Activated T-cell treated with anti-CD3 and anti-CD28 coated beads for 4 hours (primary cell): ENCODE measurements at places on chromosomes 7 and 10.

DNA sequence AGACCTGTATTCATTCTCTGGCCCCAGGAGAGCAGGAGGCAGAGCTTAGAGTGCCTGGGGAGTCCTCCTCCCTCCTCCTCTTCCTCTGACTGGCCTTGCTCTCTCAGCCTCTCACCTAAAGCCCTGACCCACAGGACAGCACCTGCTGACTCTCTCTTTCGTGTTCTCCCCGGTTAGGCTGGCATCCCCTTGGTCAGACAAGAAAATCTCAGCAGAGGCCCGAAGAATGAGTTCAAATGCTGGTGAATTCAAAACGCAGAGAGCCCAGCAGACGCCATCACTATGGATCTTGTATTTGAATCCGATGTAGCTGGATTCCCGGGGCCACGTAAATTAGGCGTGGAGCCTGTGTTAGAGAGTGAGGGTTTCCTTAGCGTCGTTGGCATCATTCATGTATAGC is 255.3 kb downstream of the KLF6 start:
- DNase-seq = no peak

DNA sequence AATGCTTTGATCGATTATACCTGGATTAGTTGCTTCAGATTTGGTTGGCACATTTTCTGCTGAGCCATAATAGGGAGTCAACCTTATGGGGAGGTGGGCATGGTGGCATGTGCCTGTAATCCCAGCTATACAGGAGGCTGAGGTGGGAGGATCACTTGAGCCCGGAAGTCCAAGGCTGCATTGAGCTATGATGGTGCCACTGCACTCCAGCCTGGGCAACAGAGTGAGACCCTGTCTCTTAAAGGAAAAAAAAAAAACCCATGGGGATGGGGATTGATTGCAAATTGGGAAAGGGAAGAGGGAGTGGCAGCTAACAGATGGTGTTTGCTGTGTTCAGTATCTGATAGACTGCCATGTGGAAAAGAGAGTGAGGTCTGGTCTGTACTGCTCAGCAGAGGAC is 11.1 kb downstream of the STK17A start:
- DNase-seq = no peak

DNA sequence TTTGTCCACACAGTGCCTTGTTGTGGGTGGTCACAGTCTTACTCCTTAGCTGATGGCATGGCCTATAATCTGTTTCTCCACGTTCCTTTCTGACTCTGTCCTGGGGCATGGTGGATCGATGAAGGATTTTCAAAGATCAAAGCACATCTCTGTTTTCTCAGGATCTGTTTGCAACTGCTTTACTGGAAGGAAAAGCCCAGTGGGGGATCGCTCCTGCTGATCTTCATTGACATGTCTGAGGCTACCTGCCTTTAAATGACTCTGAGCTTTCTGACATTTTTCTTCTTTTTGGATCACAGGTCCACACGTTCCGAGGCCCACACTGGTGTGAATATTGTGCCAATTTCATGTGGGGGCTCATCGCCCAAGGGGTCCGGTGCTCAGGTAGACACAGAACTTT is 68.0 kb upstream of the PRR15 start:
- no peak for DNase-seq

- DNase-seq = no peak
Observed at GRCh38 chr7:106277976-106278375, 6.8 kb downstream of the NAMPT start.

DNA sequence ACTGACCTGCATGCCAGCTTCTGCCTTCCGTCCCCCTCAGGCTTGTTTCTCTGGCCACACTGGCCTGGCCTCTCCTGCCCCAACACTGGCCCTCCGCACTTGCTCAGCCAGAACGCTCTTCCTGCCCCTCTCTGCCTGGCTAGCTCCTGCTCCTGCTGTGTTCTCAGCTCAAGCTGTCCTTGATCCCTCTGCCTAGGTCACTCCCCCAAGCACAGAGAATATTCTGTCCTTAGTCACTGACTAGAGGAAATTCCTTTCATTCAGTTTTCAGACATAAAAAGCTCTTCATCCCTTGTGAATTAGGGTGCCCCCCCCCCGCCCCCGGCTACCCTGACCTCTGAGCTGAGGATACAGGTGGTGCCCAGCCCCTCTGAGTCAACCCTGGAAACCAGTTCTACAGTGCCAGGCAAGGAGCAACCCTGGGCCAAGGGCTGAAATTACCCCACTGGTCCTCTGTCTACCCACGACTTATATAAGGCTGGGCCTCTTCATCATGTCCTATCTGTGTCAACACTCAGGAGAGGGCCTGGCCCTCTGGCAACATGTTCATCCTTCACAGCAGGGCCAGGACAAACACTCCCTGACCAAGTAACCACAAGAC is 6.6 kb upstream of the SGPL1 start:
- DNase-seq = no peak

DNA sequence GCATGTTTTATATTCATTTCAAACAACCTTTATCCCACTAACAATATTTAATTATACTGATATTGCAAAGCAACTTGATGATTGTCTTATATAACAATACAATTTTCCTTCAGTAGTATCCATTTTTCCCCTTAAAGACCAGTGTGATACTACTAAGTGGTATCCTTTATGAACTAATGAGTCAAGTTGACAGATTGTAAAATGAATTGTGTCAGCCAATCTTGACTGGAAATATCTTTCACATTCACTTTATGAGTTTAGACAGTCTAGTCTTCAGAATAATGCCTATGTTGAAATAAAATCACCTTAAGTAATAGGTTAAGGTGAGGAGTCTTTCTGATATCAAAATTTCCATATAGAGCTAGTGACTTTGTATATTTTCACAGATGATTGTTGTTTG is 950.0 kb upstream of the CELF2 start:
- DNase-seq = no peak

- DNase-seq = no peak
Observed at GRCh38 chr10:104893701-104894100, 252.6 kb downstream of the SORCS3 start.

GRCh38 chr7:30027065-30027456 is 559 bp upstream of the FKBP14 start:
- peak; percentile 13 for DNase-seq

- DNase-seq = no peak
Observed at GRCh38 chr10:63683686-63684085, 162.5 kb downstream of the REEP3 start.

- DNase-seq = no peak
Observed at GRCh38 chr10:106873770-106874603, 290.5 kb downstream of the SORCS1 start.

DNA sequence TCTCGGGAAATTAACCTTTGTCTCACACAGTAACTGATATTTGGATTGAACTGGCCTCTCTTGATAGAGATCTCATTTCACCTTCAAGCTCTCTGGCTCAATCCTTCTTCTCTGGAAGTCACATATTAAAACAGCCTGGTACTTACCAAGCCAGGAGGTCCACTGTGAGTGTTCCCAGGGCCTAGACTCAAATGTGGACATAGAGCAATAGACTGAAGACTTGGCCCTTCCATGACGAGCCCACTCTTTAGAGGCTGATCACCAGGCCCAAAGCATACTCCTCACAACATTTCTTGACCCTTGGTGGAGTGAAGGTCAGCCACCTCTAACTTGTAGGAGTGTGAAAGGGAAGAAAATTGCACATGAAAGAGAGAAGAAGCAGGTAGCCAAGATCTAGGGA is 38.5 kb downstream of the COL1A2 start:
- no peak for DNase-seq

GRCh38 chr10:182441-183201 is 47.4 kb downstream of the ZMYND11 start:
- DNase-seq = no peak

GRCh38 chr10:75181073-75181472 is 29.5 kb upstream of the VDAC2 start:
- DNase-seq = no peak

DNA sequence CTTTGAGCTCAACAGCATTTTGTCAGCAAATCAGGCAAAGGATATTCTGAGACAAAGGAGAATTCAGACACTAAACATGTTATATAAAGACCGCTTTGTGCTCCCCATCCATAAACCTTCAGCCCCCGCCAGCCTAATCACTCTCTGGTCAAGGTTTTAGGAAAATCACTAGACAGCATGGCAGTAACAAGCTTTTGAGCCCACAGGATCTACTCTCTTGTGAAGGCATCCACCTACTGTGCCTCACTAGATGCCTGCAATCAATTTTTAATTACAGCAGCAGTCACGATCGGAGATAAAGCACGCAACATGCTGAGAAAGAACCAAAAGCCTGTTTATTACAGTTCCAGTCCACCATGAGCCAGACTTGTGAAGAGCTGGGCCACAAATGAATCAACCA is 19.1 kb downstream of the PDE1C start:
- DNase-seq = no peak

DNA sequence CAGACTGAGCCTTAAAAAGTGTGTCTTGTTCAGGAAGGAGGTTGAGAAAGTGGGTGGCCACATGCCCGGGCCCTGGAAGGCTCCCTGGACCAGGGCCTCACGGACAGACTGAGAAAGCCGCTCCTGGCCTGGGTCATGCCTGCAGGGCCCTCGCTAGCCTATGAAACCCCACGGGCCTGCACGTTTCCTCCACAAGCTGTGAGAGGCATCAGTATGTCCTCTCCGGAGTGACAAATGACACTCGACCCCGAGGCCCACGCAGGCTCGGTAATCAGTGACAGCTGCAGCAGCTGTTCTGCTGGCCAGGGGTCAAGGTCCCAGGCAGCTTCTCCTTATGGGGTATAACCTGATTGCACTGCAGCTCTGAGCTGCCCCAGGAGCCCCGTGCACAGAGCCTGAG is 47.6 kb downstream of the ASB13 start:
- DNase-seq = no peak
